Neural crest cell (in vitro differentiated cells): ENCODE measurements at places on chromosomes 16 and 17. TPM values are rescaled to one million over a fixed set of nuclear protein-coding genes. Genes with fewer than 3 reads are reported as not detected.

DNA sequence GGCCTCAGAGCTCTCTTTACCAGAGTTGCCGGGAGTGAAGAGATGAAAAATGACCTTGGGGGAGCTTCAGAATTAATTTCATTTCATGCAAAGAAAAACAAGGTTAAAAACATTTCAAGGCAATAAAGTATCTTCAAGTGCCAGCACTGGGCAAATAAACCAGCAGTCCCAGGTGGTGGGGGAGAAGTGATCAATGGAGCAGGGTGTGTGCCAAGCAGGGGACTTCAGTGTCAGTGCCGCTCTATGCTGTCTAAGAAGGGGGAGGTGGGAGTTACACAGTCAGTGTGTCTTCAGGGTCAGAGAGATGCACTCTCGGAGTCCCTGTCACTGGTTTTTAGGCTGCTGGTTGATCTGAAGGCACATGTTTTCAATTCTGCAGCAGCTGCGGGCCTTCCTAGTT lies 57.2 kb upstream of the MGAT5B start:
- no peaks in the 10 kb centered on the region for H3K27me3 ChIP-seq
- H3K36me3 ChIP-seq: no peaks in the 10 kb centered on the region
- no peak overlapping the region for H3K27ac ChIP-seq
- H3K4me3 ChIP-seq: no peak overlapping the region

Gene CCDC154
- 1.2 and 1.9 TPM in 2 replicates for total RNA-seq

Gene TNK1
- total RNA-seq: 0.21 and 0.43 TPM in 2 replicates

Gene SNTB2
- 28.9 and 31.5 TPM in 2 replicates for total RNA-seq

Gene TBC1D3H
- not detected in 2 replicates for total RNA-seq
